Activated CD4-positive, alpha-beta T cell treated with anti-CD3 and anti-CD28 coated beads for 36 hours (primary cell): ENCODE measurements at places on chromosomes 7 and 10.

DNA sequence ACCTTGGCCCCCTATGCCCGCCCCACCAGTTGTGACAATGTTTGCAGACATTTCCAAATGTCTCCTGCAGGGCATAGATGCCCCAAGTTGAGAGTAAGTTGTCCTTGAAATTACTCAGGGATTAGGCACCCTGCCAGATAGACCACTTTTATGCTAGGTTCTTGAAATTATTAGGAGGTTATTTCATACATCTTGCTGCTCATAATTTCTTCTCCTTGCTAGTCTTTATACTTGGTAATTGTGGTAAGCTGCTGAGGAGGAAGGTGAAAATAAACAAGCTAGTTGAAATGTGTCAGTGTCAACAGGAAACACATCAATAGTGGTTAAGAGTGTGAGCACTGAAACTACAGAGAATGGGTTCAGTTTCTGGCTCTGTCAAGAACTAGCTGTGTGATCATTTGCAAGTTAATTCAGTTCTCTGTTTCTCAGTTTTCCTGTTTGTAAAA, 63.7 kb upstream of the AOAH start:
- DNase-seq: no peak

DNA sequence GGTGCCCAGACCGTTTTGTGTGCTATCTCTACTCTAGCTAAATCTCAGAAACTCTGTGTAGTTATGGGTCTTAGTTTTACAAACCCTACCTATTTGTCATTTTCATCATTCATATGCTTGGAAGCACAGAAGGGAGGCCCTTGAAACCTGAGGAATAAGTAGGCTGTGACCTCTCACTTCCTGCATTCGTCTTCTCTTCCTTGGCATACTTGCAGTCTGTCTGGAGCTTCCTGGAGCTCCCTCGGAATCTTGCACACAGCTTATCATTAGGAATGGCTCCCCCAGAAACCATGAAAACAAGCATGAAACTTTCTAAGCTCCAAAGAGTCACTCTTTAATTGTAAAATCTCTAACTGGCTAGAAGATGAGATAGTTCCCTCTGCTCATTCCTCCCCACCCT, 376.9 kb upstream of the MYO3A start:
- DNase-seq: no peak

DNA sequence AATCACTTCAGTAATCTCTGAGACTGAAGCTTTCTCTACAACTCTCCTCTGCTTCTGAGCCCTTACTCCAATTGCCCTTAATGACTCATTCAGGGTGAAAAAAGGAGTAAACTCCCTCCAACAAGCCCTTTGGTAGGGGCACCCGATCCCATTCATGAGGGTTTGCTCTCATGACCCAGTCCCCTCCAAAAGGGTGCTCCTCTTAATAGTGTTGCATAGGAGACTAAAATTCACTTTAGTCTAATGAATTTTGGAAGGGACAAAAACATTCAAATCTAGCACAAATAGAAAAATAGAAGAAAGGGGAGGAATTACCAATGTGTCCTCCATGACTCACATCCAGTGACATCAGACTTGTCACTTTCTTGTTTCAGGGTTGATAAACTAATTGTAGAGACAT, 66.2 kb upstream of the CCNY start:
- DNase-seq: peak; percentile 7

DNA sequence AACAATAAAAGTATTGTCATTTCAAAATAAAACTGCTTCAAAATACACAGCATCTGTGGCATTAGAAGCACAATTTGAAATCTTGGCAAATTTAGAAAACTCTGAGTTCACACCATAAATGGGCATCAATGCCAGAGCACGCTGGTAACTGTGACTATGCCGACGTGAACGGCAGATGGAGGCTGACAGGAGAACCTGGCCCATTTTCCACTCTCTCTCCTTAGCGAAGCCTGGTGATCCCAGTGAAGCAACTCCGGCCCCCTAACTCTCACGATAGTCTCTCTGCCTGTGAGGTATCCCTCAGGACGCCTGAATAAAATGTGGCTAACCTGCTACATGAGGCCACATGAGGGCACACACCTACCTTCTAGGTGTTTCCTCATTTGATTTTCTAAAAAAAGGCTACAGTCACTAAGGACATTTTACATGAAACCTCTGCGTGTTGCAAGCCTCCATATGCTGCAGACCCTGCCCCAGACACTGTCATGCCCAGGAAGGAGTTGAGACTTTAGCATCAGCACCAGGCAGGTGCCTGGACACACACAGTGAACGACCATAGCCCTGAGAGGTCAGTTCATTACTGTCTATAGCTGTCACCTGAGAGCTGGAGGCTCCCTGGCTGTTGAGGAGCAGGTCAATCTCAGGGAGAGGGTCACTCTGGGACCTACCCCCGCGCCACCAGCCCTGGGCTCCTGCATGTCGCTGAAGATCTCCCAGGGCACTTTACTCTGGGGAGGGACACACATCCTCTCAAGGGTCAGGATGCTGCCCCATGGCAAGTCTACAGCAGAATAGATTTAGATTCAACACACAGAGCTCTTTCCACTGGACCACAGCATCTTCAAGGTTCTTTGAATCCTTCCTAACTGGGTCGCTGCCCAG, 62.9 kb upstream of the CAMK2B start:
- DNase-seq: no peak

DNA sequence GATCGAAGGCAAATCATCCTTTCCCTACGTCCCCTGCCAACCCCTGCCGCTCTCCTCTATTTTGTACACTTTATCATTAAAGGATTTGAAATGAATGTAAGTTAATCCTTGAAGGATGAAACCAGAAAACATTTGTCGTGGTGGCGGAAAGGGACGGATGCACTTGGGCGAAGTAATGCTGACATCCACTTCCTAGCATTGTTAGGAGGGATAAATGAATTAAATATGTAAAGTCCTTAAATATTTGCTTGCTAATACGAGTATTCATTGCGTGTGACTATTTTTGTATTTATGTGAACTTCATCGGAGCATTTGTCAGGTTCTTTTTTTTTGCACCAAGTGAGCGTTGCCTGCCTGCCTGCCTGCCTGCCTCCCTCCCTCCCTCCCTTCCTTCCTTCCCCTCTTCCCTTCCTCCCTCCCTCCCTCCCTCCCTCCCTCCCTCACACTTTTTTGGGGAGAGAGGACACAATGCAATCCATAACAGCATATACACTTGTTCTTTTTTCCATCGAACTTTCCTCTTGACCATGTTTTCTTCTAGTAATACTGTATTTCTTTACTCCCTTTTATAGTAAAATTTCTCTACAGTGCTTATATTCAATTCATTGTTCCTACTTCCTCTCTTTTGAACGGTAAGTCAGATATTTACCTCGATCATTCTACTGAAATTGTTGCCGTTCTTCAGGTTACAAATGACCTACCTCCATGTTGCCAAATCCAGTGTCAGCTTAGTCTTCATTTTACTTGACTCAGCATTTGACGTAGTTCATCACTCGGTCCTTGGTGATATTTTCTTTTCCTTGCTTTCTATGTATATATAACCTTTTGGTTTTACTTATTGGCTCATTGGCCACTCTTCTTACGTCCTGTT, 831 bp downstream of the CCDC7 start:
- DNase-seq: no peak

DNA sequence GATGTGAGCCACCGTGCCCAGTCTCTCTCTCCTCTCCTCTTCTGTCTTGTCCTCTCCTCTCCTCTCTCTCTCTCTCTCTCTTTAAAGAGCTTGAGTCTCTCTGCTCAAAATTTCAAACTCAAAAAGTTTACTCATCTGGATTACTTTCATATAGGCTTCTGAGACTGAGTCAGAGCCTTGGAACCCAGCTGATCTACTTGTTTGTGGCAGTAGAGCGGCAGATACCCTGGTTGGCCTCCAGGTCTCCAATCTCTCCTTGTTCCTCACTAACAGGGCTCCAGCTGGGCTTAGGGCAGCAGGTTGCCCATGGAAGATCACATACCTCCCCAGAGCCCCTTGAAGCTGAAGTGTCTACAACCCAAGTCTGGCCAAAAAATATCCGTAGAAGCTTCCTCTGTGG, 51.0 kb downstream of the HHEX start:
- peak; percentile 5 for DNase-seq

DNA sequence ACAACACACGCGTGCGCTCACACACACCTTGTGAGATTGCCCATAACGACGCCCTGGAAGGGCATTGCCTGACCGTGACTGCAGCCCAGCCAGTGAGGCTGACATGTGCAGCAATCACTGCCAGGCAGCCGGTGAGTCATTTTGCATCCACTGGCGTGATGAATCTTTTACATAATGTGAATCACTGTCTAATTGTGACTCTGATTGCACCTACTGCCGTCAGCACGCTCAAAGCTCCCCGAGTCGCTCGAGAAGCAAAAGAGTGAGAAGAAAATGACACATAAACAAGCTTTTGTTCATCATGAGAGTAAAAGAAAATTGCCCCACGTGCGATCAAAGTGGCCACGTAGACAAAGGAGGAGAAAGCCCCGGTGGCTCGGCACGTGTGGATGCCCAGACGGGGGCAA, 117.4 kb upstream of the PFKP start:
- DNase-seq: peak; percentile 84

DNA sequence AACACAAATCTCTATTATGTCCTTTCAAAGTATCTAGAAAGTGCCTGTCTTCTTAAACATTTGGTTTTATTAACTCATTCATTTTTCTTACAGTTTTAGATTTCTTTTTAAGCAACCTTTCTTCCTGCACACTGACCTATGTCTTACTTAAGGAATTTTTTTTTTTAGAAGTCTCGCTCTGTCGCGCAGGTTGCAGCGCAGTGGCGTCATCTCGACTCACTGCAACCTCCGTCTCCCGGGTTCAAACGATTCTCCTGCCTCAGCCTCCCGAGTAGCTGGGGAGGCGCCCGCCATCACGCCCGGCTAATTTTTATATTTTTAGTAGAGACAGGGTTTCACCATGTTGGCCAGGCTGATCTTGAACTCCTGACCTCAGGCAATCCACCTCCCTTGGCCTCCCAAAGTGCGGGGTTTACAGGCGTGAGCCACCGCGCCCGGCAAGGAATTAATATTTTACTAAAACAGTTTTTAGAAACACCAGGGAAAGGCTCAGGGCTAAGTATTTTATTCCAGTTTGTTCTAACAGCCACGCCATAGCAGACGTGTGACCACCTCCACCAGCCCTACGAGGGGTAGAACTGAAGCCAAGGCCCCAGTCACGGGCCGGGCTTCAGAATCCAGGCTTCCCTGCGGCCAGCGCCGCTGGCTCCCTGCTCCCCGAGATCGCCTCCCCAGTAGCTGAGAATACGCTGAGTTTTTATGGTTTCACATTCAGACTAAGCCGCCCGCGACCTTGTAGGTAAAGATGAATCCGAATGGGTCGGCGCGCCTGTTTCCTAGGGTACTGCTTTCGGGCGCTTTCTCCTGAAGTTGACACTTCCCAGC, 941 bp upstream of the LUC7L2 start:
- peak; percentile 73 for DNase-seq

DNA sequence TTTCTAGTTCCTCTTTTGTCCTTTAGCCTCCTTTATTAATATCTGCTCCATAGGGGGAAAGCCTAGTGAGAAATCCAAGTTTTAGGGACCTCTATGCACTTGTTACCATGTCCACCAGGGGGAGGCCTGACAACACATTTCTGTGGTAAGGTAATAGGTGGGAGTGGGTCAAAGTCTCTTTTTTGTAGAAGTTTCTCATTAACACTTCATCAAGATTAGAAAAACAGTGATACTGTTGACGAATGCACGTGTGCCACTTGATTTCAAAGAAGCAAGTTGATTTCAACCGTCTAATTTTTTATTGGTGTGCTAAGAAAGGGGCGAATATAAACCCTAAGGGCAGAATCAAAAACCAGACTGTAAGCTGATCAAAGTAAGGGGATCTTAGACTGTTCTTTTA, 30.6 kb downstream of the CISD1 start:
- peak; percentile 74 for DNase-seq

DNA sequence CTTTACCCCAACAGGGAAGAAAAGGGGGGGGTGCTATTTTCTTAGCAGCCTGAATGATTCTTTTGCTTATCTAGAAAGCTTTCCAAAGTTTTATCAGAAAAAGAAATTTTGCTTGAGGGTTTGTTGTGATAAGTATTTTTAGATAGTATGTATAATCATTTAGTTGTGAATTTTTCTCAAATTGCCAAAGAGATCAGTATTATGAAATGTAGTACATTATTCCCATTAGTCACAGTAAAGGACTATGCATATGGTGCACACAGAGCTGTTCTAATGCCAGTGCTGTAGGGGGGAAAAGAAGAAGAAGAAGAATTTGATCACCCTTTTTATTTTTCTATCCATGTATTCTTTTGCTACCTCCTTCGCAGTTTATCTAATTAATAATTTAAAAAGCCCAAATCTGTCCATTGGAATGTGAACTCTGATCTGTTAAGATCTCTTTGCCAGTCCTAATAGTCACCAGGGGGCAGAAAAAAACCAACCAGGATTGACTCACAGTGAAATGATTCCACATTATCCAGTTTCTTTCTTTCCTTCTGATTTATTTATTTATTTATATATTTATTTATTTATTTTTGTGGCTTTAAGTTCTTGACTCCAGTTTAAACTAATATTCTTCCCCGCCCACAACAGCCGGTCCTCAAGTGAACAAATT, 4.7 kb downstream of the RBM20 start:
- DNase-seq: no peak

DNA sequence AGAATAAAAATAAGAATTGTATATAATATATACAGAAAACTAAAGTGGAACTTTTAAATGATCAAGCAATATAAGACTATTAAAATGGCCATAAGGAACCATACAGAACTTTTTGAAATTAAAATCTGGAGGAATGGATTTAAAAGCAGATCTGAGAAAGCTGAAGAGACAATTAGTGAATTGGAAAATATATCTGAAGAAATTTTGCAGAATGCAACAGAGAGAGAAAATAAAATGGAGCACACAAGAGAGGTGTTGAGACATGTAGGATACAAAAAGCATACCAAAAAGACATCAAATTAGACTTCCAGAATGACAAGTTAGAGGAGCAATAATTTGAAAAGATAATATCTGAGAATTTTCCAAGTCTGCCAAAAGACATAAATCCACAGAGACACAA, 169.6 kb downstream of the VTI1A start:
- DNase-seq: no peak

- no peak for DNase-seq
Measured at GRCh38 chr10:131993275-131993674, 11.6 kb upstream of the BNIP3 start.

- DNase-seq: peak; percentile 8
Measured at GRCh38 chr7:144513334-144513733, 109.8 kb upstream of the NOBOX start.

DNA sequence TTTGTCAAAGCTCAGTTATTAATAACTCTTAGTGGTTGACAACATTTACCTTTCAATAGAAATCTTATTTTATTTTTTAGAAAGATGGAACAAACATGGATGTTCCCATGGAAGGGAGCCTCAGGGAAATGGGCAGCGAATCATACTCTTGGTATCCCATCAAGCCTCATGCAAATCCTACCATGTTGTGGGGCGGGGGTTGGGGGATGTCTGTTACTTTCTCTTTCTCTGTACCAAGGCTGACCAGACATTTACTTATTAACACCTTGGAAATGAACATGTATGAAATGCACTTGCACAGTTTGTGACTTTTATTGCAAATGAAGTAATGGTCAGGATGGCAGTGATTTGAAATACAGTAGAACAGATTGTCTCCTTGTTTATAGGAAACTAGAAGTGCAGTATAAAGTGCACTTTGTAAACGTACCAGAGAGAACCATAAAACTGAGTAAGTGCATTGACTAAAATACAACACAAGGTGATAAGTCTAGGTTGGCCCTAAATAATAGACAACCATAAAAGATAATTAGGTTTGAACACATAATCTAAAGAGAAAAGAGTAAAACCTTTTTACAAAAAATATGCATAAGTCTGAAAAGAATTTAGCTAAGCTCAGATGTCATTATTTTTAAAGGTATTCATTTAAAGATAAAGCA, 32.4 kb downstream of the SEMA3D start:
- no peak for DNase-seq
